Hematopoietic multipotent progenitor cell treated with erythropoietin and hydrocortisone succinate and interleukin-3 and kit ligand, for 6 days (in vitro differentiated cells): ENCODE measurements at places on chromosomes 12 and 14.

GRCh38 chr12:2961705-2962104 is 2.5 kb downstream of the TEAD4 start:
- DNase-seq = no peak

GRCh38 chr12:28035500-28035899 is 63.0 kb upstream of the PTHLH start:
- peak; percentile 27 for DNase-seq

DNA sequence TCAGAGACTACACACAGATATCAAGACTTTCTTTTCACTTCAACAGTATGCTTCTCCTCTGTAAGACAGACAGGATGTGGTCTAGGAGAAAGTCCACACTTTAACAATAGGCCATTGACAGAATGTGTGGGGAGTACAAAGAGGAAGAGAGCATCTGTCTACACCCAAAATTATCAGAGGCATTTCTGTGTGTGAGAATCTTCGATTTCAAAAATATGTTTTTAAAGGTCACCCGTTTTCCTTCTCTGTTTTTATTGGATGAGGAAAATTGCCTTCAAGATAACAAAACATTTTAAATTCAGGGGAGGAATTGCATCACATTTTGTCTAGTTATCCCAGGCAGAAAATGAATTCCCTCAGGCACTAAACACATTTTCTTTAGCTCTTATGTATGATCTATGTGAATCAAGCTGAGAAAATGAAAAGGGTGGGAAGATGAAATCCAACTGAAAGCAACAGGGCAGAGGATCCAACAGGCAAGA is 16.4 kb downstream of the NAV3 start:
- DNase-seq = no peak

DNA sequence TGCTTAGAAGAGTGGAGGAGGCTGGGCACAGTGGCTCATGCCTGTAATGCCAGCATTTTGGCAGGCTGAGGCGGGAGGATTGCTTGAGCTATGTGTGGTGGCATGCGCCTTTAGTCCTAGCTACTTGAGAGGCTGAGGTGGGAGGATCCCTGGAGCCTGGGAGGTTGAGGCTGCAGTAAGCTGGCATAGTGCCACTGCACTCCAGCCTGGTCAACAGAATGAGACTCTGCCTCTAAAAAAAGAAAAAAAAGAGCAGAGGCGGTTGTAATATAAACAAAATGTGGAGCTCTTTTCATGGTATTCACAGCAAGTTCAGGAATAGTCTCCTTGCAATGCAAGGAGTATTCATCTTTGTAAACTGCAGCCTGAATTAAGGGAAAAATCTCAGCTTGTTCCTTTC is 27.2 kb downstream of the ARID2 start:
- DNase-seq = peak; percentile 31

- DNase-seq = no peak
Observed at GRCh38 chr14:104773505-104774452, 20.8 kb downstream of the SIVA1 start.

- no peak for DNase-seq
Observed at GRCh38 chr12:55724940-55725309, 3.9 kb downstream of the CD63 start.

DNA sequence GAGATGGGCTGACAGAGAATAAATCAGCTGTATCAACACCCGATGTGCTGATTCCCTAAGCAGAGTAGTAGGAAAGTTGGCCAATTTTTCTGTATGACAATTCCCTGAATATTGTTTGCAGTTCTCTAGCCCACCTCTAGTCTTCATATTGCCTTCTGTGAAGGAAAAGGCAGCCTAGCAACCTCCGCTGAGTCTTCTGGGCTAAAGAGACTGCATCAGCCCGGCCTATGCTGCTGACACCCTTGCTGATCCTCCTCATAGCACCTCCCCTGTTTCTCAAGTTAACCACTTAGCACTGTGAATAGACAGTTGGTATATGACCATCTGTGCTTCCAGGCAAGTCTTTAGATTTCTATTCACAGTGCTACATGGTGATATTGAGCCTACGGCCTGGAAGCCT is 161.1 kb upstream of the EGLN3 start:
- DNase-seq = no peak

DNA sequence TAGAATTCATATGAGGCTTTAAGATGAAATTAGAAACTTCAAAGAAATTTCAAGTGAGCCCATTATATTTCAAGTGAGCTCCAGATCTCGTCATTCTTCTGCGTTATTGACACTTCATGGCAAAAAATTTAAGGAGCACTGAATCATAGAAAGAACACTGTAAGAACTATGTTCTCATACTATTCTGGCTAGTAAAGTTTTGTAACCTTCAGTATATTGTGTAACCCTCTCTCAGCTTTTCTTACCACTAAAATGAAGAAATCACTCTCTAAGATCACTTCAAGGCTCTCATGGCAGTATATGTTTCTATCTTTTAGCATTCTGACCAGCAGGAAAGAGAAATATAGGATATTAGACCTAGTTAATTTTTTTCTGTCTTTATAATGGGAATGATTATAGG is 6.3 kb downstream of the GPHN start:
- peak; percentile 57 for DNase-seq

DNA sequence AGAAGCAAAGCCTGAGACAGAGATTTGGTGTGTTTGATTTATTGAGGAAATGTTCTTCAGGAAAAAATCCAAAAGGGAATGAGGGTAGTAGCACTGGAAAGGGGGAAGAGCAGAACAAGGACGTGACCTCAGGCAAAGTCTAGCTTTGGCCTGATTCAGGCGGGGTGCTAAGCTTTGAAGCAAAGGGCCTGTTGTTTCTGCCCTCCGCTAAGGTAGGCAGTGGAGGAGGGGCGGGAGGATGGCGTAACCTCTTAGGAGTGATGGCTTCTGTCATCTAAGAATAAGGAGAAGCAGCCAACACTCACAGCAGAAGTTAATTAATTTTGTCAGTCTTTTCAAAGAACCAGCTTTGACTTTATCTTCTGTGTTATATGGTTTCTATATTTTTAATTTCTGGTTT is 20.4 kb downstream of the ABHD12B start:
- no peak for DNase-seq

GRCh38 chr12:78209846-78210505 is 379.3 kb downstream of the NAV3 start:
- DNase-seq = no peak

GRCh38 chr12:27048822-27049752 is 26.7 kb downstream of the MED21 start:
- peak; percentile 46 for DNase-seq

GRCh38 chr14:105249182-105250007 is 1.1 kb downstream of the BTBD6 start:
- peak; percentile 17 for DNase-seq

GRCh38 chr14:103191844-103192243 is 68.6 kb downstream of the TNFAIP2 start:
- no peak for DNase-seq

- no peak for DNase-seq
Observed at GRCh38 chr12:127487031-127487430, 779.9 kb upstream of the TMEM132C start.

- no peak for DNase-seq
Observed at GRCh38 chr14:103319422-103319821, 14.6 kb upstream of the EIF5 start.

GRCh38 chr12:111401167-111401605 is 4.5 kb upstream of the SH2B3 start:
- DNase-seq = peak; percentile 49

GRCh38 chr14:66069830-66070541 is 416.2 kb upstream of the CCDC196 start:
- no peak for DNase-seq

GRCh38 chr12:126663304-126664094 is 1598.3 kb downstream of the AACS start:
- peak; percentile 53 for DNase-seq

DNA sequence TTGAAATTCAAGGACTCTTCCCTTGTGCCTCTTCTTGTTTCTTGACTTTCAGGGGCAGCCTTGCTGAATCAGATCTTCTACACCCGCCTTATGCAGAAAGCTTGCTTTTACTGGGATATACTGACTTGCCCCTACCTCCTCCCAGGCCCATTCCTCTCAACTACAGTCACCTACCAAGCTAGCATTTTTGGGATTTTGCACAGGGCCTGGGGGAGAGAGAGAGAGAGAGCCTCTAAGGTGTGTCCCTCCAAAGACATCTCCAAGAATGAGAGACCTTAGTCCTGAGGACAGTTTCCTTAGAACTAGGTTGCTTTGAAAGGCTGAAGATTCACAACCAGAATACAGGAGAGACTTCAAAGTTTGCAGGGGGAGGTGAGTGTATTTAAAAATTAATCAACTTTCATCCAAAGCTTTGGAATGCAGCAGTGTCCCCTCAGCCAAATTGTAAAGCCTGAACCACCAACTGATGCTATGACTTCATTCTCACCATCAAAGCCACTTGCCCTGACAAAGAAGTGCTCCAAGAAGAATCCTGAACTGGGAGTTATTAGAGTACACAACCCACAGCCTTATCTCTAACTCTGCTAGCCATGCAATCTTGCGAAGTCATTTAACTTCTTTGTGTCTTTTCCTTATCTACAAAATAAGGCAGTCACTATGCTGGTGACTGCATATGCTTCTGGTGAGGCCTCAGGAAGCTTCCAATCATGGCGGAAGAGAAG is 96.1 kb upstream of the EGLN3 start:
- peak; percentile 83 for DNase-seq

DNA sequence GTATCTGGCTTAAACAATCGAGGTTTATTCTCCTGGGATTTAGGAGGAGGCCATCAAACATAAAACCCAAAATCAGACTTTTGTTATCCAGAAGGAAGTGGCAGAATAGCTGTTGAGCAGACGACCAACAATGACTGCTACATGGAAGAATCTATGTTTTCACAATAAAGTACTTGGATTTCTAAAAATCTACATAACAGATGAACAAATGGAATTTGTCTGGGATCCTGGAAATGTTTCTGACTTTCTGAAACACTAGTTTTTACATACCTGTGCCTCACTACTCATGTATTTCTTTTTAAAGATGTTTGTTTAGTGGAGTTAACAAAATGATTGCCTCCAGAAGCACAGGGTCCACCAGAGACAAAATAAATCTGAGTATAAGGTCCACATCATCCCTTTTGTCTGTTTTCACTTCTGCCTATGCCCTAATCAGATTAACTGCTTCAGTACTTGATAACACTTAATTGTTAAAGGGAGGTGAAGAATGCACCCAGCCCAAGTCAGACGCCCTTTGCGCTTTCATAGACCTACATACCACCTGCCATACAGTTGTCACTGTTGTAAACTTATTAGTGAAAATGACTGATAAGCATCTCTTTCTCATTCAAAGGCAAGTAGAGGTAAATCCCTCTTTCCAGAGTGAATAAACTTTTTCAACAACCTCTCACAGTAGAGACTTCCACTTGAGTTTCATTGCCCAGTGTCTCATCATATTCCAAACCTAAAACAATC is 164.6 kb downstream of the EGLN3 start:
- DNase-seq = no peak

- DNase-seq = no peak
Observed at GRCh38 chr12:46790066-46790465, 35.7 kb downstream of the SLC38A4 start.

- DNase-seq = no peak
Observed at GRCh38 chr12:67765776-67766766, 117.5 kb downstream of the DYRK2 start.

DNA sequence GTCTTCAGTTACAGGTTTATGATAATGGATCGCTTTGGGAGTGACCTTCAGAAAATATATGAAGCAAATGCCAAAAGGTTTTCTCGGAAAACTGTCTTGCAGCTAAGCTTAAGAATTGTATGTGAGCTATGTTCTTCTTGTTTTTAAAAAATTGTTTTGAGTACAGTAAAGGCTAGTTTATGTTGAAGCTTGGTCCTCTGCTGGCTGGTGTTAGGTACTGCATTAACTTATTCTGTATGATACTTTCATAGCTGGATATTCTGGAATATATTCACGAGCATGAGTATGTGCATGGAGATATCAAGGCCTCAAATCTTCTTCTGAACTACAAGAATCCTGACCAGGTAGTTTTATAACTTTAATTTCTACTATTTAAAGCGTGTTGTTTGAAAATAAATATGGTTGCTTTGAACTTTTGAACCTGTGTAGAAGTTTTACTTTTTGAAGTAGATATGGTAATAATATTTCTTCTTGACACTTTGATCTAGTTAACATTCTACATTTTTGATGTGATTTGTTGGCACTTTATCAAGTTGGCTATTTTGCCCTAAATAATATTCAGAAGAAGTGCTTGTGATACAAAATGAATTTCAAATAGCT is 55.7 kb downstream of the VRK1 start:
- peak; percentile 78 for DNase-seq

DNA sequence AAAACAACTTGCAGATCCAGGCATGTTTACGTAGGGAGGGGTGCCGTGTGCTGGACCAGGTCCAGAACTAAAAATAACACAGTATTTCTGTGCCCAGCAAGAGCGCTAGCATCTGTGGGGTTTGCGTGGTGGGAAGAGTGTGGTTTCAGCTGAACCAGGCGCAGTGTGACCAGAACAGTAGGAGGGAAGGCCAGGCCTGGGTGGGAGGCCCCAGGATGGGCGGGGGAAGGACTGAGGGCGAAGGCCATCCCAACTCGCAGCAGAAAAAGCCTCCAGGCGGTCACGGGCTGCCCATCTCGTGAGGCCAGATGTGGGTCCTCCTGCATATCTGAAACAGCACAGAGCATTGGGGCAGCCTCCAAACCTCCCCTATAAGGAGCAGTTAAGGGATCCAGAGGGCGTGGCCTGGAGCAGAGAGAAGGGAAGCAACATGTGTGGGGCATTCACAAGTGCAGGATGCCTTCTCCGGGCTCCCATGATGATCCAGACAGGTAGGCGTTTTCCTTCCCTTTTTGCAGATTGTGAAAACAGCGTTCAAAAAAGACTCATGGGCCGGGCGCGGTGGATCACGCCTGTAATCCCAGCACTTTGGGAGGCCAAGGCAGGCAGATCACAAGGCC is 17.8 kb upstream of the CD9 start:
- DNase-seq = no peak

- no peak for DNase-seq
Observed at GRCh38 chr14:67746927-67747326, 45.2 kb downstream of the RDH12 start.

- DNase-seq = no peak
Observed at GRCh38 chr12:509500-509899, 49.8 kb downstream of the B4GALNT3 start.

GRCh38 chr14:40218282-40218941 is 786.2 kb upstream of the FBXO33 start:
- no peak for DNase-seq

DNA sequence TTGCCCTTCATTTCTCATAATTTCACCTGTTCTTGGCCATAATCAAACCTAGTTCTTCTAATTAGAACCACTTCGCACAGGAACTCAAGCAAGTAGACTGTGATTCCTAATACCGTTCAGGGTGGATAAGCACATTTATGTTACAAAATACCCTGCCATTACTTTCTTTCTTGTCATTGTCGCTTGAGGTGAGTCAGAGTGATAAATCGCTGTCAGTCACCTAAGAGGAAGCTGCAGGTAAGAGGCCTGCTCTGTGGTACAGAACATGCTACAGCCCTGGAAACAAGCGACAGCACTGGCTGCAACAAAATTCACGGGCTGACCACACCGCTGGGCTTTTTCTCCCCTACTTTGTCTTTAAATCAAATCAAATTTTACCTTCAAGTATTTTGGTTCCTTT is 218.2 kb downstream of the ANO6 start:
- no peak for DNase-seq

GRCh38 chr12:106044773-106045172 is 94.0 kb downstream of the NUAK1 start:
- DNase-seq = no peak
